ENCODE measurements at places on chromosomes 2 and 18.

GRCh38 chr18:811182-811891 is 705 bp downstream of the YES1 start:
- DNase-seq = peak; percentile 20

- DNase-seq = no peak
These were observed 411.2 kb upstream of the PIK3C3 start for GRCh38 chr18:41543815-41544214.

GRCh38 chr2:67399831-67400489 is 2.8 kb downstream of the ETAA1 start:
- DNase-seq = no peak

DNA sequence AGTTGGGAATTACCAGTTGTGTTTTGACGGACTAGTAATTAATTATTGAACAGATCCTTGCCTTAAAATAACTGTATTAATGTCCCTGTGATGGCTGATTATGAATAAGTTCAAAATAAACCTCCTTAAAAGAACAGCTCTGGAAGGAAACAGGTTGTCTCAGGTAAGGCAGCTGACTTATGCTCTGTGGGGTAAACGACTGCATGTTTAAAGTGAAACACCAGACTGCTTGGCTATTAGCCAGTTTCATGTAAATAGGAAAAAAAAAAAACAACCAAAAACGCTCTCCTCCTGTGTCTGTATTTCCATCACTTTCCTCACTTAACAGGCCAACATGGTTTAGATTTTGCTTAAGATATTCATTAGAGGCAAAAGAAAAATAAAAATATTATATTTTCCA is 243.6 kb downstream of the TMEM182 start:
- DNase-seq = no peak

DNA sequence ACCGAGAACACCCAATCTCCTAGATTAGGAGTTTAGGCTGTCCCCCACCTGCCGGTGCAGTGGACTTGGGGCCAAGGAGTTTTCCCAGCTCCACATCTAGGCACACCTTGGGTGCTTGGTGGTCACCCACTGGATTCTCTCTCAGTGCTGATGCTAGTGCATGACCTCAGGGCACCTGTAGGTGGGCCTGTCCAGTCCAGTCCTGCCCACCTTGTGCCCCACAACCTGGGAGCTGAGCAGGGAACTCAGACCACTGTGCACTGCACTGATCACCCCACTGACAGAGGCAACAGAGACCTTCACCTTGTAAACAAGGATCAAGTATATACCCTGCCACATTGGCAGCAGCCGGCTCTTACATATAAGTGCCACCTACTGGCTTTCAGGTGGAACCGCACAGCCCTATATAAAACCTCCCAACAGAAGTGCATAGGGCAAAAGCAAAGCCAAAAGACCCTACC is 12.7 kb upstream of the CDH19 start:
- no peak for DNase-seq

DNA sequence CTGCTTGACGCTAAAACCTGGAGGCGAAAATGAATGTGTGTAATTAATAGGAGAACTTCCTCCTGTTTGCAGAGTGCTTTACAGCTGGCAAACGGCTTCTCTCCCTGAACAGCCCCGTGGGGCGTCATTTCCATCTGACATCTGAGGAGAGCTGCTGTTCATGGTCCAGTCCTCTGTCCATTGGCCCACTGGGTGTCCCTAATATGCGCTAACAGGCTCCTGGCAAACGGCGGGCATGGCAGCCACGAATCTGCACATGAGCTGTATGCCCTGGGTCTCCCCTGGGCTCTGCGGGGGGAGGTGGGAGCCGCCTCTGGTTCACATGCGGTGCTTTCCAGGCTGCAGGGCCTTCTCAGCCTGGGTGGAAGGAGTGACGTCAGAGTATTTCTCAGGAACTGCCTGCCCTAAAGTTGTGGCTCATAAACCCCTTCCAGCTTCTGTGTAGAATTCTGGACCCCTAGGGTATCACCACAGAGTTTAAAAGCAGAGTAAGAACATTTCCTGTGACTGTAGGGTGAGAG is 73.2 kb downstream of the LRRFIP1 start:
- DNase-seq = no peak

DNA sequence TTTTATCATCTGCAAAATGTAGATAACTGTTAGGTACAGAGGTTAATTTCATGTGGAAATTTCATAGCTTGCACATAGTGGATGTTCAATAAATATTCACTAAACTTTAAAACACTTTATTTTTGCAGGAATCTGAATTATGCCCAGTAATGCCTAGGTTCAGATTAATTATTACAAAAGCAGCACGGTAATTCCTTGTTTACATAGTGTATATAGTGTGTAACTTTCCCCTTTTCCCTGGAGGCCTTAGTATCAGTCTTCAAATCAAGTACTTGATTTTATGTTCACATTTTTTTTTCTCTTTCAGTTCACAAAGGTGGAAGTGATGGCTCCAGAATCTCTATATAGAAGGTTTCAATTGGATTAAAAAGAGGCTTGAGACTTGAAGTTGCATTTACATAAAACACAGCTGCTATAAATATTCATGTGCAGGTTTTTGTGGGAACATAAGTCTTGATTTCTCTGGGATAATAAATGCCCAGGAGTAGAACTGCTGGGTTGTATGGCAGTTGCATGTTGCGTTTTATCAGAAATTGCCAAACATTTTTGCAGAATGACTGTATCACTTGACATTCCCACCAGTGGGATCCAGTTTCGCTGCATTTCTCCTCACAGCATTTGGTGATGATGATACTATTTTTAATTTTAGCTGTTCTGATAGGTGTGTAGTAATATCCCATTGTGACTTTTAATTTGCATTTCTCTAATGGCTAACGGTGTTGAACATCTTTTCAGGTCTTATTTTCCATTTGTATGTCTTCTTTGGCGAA is 27.6 kb upstream of the LGALSL start:
- DNase-seq = no peak

DNA sequence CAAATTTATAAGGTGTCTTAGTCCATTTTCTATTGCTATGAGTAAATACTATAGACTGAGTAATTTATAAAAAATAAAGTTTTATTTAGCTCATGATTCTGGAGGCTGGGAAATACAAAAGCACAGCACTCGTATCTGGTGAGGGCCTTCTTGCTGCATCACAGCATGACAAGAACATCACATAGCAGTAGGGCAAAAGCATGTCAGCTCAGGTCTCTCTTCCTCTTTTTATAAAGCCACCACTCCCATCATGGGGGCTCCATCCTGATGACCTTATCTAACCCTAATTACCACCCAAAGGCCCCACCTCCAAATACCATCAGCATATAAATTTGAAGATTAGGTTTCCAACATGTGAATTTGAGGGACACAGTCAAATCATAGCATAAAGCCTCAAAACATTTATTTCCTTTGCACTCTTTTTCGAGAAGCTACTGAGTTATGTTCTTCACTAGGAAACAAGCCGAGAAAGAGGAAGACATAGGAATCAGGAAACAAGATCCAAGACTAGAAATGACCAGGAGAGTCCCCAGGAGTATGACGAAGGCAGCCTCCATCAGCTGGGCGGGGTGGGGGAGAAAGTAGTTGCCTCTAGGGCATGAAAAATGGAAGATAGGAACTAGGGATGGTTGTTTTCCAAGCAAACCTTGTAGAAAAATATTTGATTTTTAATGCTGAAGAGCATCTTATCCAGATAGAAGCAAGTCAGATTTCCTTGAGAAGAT is 24.1 kb upstream of the NABP1 start:
- no peak for DNase-seq

- no peak for DNase-seq
These were observed 212.3 kb downstream of the MGAT5 start for GRCh38 chr2:134466141-134466540.

GRCh38 chr2:8247905-8248622 is 433.8 kb upstream of the ID2 start:
- DNase-seq = peak; percentile 57
